ENCODE measurements at places on chromosomes 5 and 9.

DNA sequence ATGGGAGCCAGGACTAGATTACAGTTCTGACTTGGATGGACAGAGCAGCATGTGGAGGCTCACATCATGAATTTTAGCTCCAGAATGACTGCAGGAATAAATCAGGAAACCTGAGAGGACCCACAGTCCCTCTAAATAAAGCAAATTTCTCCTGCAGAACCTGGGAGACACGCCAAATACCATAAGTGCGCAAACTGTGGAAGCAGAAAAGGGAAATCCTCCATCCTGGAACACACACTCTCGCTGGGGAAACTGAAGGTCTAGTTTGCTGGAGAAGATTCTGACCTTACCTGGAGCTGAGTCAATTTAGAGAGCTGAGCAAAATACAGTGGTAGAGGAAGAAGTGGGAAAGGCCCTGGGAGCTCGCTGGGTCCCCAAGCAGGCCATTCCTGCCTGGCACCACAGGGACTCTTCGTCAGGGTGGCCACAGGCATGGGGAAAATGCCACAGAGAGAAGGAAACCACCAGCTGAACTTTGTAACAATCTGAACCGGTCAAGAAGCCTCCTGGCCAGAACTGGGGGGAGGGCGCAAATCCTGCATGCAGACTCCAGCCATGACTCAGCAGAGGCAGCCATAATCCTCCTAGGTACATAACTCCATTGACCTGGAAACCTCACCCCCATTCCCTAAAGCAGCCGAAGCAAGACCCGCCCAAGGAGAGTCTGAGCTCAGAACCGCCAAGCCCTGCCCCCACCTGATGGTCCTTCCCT lies 390.9 kb downstream of the LRRC70 start:
- no peak for DNase-seq

DNA sequence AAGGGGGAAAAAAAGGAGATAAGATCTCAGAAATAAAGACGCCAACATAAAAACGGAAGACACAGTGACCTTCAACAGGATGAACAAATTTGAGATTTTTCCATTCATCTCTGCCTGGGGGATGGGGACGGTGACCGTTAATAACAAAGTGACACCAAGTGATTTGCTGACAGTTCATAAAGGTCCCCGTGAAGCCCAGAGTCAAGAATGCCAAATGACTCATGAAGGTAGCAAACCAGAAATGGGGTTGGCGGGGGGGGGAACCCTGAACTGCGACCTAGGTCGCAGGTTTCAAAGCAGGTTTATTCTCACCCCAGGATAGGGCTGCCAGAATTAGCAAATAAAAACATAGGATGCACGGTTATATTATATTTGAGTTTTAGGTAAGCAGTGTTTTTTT lies 21.1 kb upstream of the SHB start:
- DNase-seq: no peak

GRCh38 chr9:105854026-105854782 lies 159.9 kb downstream of the TMEM38B start:
- no peak for DNase-seq

DNA sequence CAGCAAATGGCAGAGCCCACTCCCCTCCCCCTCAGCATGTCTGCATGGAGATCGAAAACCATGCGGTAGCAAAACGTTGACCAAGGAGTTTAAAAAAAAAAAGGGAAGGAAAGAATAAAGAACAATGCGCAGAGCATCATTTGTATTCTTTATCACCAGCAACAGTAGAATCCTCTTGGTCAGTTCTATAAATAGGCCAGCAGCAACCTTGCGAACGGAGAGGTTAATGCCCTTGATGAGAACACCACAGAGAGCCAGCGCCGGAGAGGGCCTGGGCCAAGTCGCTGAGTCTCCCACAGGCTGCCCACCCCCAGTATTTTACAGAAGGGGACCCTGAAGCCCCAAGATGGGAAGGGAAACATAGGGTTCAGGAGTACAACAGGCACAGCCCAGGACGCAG lies 22.7 kb downstream of the WHRN start:
- DNase-seq: no peak

- DNase-seq: no peak
These were observed 170.4 kb downstream of the GRIA1 start for GRCh38 chr5:153660919-153661318.

DNA sequence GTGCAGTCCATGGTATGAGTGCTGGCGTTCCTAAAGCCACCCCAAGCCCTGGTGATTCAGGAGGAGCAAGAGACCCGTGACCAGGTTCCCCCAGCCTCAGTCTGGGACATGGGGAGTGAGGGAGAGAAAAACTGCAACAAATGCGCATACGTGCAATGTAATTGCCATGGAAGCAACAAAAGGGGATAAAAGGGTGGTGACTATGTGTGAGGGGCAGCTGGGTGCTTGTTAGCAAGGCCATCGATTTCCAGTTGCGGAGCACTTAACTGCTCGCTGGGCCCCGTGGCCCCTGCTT lies 709 bp upstream of the SH3PXD2B start:
- DNase-seq: no peak

- no peak for DNase-seq
These were observed 2.1 kb downstream of the C9orf78 start for GRCh38 chr9:129832982-129833381.

- DNase-seq: no peak
These were observed 102.1 kb upstream of the DMRT1 start for GRCh38 chr9:739362-739761.

DNA sequence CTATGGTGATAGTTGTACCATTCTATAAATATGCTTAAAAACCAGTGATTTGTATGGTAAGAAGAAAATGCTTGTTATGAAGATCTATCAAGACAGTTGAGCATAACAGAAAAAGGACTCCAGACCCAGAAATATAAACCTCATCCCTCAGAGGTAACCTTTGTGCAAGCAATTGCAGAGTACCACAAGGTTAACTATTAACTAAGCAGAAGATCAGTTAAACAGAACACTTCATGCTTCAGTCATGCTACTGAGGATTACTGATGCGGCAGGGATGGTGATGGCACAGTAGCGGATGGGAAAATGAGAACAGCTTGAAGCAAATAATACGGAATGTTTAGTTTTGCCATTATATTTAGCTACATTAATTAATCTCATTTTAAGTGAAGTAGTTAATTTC lies 45.5 kb downstream of the IARS1 start:
- no peak for DNase-seq

DNA sequence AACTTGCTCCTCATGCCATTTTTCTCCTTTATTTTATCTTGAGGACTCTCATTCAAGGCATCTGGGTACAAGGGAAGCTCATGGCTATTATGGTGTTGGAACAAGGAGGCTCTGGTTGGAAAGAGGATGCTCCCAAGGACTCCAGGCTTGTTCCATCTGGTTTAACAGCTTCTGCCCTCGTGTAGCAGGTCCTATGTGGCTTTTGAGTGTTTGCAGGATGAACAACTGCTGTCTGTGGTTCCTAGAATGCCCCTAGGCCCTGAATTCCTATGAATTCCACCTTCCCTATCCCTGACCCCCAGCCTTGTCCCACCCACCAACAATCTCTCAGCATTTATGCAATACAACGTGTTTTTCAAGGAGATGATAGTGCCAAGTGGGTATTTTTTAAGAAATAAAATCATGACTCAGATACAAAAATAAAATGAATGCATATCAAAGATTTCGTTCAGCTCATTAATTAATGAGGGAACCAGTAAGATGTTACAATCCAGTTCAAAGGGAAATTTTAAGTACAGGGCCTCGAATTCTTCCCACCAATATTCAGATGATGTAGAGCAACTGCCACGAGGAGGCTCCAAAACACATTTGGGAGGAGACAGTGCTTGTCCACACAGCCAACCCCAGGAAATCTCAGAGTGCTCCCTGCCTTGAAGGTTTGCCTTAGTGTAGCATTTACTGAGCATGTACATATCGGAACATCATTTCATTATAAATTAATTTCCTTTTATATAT lies 182.0 kb downstream of the MUSK start:
- no peak for DNase-seq

All from cortex of kidney (tissue), 1 donor.